ENCODE measurements at places on chromosomes 16 and 17. TPM values are rescaled to one million over a fixed set of nuclear protein-coding genes. Genes with fewer than 3 reads are reported as not detected.

Gene C16orf82
- total RNA-seq, result not detected

Gene ZNF750
- total RNA-seq, result not detected

Gene CX3CL1
- 1.0 TPM for total RNA-seq

Gene MMP25
- under 0.01 TPM for total RNA-seq

Gene KRT9
- total RNA-seq, result not detected

Gene TMEM100
- total RNA-seq, result 0.36 TPM

Gene EXOC3L1
- total RNA-seq, result not detected

Gene AXIN1
- total RNA-seq, result 28.6 TPM

Gene CLDN7
- 0.69 TPM for total RNA-seq

Gene ZNF747
- 13.7 TPM for total RNA-seq

Gene MEFV
- total RNA-seq, result not detected

Gene SPNS3
- not detected for total RNA-seq

Gene NDRG4
- total RNA-seq, result 0.69 TPM

Gene TMEM106A
- total RNA-seq, result 4.4 TPM

Gene SPATA32
- not detected for total RNA-seq

Gene ABCC12
- total RNA-seq, result not detected

Gene HOXB4
- not detected for total RNA-seq

Measured in melanocyte of skin (primary cell).